ENCODE measurements at places on chromosomes 6 and 20.

- no peak for DNase-seq
These were observed 85.6 kb downstream of the PREX1 start for GRCh38 chr20:48742233-48742632.

GRCh38 chr20:49850463-49851230, 38.0 kb downstream of the SLC9A8 start:
- DNase-seq, result peak; percentile 13

GRCh38 chr6:85865420-85866369, 223.0 kb upstream of the SYNCRIP start:
- peak; percentile 40 for DNase-seq

DNA sequence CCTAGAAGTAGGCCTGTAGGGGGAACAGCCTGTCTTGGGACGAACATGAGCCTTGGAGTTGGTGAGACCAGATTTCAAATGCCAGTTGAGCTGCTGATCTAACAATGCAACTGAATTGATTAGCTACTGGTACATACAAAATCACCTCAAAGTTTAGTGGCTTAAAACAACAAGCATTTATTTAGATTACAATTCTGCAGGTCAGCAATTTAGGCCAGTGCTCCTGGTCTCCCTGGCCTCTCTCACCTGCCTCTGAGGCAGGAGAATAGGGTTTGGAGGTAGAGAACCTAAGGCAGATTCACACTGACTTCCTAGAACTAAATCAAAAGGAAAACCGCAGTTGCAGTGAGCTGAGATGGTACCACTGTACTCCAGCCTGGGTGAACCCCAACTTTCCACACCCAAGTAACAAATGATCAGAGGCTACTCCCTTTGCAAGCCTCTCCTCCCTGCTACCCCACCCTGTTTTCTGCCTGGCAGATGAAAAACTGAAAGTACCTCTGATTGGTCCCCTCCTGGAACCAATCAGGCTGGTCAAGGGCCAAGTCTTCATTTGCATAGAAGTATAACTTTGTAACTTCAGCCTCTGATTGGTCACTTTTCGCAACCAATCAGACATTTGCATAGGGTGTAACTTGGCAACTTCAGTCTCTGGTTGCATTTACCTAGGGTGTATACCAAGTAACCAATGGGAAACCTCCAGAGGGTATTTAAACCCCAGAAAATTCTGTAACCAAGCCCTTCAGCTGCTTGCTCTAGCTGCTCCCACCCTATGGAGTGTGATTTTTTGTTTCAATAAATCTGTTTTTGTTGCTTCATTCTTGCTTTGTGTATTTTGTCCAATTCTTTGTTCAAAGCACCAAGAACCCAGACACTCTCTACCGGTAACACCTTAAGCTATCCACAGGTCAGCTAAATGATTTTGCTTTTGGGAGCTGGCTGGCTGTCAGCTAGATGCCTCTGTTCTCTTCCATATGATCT, 8.1 kb upstream of the UBR2 start:
- no peak for DNase-seq

DNA sequence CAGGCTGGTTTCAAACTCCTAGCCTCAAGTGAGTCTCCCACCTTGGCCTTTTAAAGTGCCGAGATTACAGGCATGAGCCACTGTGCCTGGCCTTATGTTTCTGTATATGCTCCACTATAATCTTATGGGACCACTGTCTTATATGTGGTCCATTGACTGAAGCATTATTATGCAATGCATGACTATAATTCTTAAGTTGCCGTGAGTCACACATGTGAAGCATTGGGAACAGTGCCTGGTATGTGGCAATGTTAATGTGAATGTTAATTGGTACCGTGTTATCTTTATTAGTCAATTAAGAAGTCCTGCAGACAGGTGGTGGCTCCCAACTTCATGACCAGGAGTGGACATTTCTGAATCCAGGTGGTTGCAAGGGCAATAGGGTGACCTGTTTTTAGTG, 14.7 kb upstream of the ASXL1 start:
- DNase-seq, result no peak

GRCh38 chr6:145758113-145758512, 22.8 kb upstream of the EPM2A start:
- DNase-seq, result no peak

DNA sequence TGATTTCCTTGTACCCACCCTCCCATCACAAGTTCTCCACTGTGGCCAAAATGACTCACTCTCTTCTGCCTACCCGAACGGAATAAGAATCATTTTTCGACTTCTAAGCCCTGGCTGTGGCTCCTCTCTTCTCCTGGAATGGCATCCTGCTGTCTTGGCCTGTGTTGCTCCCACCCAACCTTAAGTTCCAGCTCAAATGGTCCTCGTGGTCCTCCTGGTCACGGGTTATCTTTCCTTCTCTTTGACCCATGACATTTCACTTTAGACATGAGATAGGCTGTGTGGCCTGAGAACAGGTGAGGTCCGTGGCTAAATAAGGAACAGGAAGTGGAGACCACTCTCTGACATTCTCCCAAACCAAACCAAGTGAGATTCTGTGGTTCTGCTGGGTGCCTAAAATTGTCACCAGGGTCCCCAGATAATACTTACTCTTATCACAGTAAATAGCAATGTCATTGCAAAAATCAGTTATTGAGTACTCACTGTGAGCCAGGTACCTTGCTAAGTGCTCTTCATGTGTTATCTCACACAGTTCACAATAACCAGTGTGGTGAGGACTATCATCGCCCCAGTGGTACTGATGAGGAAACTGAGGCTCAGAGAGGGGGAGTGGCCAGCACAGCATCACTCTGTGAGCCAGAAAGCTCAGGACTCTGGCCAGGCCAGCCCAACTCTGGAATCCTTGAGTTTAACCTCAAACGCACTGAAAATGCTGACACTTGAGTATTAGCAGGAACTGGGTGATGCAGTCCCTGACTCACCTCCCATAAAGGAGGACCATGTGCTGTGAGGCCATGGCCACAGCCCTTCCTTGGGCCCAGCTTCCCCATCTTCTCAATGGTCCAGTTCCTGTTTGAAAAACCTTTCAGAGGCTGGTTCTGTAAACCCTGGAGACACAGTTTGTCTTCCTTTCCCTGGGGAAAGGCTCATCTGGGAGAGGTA, 74.8 kb upstream of the SIRPA start:
- no peak for DNase-seq

DNA sequence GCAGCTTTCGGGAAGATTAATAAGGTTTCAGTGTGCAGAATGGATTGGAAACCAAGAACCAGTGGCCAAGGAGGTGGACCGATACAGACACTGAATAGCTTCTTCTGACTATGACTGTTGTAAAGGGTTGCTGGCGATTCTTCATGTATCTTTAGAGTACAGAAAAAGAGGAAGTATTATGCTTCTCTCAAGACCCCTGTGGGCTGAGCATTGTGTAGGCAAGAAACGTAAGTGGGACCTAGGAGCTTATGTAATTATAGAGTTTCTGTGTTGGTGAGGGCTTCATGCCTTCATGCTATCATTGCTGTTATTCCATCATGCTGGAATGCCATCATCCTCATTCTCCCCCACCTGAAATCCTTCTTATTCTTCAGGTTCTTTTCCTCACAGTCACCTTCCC, 105.4 kb upstream of the AKIRIN2 start:
- no peak for DNase-seq

DNA sequence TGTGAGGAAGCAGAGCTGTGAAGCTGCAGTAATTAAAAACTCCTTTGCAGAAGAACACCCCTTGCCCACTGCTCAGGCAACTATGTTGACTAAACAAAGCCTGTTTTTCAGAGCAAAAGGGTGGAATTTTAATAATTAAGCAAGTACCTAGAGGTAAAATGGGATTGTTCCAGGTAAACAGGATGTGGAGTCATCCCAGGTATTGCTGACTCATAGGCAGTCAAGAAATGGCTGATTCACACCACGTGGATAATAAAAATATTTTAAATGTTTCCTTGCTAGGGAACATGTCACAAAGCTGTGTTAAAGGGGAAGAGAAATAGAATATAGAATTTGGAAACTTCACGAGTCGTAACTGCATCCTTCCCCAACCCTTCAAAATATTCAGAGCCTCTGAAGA, 491.8 kb downstream of the BTBD3 start:
- no peak for DNase-seq

DNA sequence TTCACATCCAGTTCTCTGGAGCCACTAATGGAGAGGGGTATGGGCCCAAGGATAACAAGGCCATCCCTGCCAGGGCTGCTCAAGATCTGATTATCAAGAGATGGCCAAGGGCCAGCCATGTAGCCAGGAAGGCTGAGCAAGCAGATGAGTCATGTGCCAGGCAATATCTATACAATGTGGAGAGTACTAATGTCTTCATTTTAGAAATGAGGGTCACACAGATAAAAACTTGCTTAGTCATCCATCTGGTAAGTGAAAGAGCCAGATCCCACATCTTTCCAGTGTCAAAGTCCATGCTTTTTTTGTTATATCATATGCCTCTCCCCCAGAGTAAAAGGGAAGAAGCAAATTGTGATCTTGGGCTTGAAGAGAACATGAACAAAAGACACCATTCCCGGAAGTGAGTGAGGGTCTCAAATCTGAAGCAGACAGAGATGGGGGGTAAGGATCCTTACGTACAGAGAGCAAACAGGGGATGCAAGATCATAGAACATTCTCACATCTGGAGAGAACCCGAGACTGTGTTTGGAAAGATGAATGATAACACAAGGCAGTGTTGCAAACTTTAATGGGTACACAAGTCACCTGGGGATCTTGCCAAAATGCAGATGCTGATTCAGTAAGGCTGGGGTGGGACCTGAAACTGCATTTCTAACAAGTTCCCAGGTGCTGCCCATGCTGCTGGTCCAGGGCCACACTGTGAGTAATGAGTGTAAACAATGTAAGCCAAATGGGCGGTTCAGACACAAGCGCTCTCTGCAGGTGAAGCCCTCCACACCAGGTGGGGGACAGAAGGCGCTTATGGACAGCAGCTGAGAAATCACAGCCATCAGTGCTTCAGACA, 20.0 kb upstream of the GSTA3 start:
- DNase-seq, result no peak

DNA sequence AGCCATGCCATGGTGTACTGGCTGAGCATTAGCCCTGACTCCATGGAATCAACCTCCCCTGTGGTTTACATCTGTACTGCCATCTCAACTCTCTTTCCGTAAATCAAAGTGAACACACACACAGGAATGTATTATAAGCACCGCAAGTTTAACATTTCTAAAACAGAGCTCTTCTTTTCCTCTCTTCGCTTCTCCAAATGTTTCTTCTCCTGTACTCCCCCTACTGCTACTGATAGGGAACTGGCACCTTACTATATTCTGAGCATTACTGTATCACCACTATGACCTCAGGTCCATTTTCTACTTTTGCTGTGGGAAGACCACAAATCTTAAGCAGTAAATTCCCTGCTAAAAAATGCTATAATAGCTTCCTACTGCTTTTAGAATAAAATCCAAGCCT, 101.2 kb downstream of the NUS1 start:
- DNase-seq, result no peak

- no peak for DNase-seq
These were observed 45.1 kb upstream of the EEF1A1 start for GRCh38 chr6:73565767-73566485.

DNA sequence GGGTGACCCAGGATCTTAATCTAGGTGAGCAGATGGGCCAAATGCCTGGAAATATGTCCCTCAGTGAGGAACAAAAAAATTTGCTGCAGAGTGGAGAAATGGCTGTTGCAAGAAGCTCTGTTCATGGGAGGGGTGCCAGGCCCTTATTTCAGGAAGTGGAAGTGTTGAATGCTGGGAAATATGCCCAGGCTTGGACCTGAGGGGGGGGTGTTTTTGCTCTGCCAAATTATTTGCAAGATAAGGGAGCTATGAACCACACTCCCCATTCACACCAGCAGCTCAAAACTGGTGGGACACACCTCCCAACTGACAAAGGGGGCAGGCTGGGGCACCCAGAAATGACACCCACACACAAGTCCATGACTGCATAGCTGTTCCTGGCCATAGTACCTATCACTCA, 8.7 kb downstream of the CST4 start:
- DNase-seq, result no peak

GRCh38 chr6:70412252-70413113, 825 bp upstream of the FAM135A start:
- no peak for DNase-seq

GRCh38 chr6:166105341-166106075, 62.1 kb downstream of the TBXT start:
- DNase-seq, result no peak

GRCh38 chr6:109715616-109716015, 24.5 kb downstream of the FIG4 start:
- DNase-seq, result no peak

DNA sequence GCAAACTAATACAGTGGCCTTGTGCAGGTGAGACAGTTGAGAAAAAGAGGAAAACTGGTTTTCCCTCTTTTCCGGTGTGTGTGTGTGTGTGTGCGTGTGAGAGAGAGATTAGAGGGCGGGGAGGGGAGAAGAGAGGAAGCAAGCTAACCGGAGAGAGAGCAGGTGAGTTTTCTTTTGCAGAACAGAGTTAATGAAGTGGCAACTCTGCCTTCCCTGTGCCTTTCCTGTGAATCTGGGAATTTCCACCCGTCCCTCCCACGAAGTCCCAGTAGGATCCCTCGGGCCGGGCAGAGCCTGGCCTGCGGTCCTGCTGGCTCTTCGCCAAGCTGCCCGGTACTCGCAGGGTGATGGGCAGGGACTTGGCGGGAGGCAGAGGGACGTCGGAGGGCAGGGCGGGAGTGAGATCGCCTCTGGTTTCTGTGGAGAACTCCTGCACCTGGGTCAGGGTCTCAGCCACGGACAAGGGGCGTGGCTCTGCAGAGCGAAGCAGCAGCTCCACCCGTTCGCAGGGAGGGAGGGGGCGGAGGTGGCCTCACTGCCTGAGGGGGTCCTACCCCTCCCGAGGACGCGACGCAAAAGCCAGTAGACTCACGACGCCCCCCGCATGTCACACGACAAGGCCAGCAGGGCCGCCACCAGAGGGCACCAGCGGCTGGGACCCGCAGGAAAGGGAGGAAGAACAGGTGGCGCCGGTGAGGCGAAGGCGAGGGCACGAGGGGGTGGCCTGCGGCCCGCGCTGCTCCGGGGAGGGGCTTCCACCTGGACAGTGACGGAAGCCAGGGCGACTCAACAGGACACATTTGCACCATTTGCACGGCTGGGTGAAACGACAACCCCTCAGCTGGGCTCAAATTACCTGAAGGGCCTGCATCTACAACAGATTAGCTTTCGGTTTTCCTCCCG, 51.2 kb upstream of the RNF182 start:
- peak; percentile 58 for DNase-seq

DNA sequence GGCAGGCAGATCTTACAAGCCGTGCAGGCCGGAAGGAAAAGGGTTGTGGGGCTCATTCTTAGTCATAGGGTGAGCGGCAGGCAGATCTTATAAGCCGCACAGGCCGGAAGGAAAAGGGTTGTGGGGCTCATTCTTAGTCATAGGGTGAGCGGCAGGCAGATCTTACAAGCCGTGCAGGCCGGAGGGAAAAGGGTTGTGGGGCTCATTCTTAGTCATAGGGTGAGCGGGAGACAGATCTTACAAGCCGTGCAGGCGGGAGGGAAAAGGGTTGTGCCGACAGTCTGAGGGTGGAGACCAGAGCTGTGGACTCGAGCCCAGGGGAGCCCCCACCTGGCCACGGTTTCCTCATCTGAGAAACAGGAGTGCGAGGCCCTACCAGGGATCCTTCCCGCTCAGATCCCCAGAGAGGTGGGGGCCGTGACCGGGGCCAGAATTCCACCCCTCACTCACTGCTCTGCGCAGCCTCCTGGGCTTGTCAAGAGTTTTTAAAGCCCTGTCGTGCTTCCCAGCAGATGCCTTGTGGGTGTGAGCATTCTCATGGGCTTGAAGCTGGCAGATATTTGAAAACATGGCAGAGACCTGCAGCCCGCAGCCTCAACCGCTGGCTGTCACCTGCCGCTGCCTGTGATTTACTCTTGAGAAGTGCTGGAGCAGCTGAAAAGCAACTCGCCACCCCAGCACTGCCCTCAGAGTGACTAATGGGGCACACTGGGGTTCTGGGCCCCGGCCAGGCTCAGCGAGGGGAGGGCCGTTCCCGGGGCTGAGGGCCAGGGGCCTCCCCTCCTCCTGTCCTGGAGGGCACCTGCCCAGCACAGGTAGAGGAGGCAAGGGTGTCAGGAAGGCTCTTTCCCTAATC, 31.9 kb downstream of the NTSR1 start:
- DNase-seq, result peak; percentile 81

Measured in DMS79 treated with DMSO at 0.1 percent for 48 hours (cell line).